Stimulated activated CD8-positive, alpha-beta memory T cell treated with anti-CD3 and anti-CD28 coated beads, Interleukin-2, amount 100 ng/mL, for 48 hours (primary cell): ENCODE measurements at places on chromosomes 7 and 10.

GRCh38 chr7:105711726-105712402 lies 130.6 kb upstream of the EFCAB10 start:
- no peak for DNase-seq

DNA sequence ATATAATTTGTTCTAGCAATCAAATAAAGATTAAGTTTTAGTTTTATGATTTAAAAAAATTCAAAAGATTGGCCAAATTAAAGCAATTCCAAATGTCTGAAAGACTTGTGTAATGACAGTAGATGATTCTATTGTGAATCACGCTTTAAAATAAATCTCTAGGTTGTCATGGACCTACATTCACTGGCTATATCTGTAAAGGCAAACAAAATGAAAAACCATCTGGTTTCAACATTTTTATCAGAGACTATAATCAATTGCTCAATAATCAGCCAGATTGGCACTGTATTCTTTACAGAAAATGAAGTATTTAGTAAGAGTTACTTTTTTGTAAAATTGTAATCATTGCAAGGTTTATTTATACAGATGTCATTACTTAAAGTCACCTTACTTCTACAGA lies 60.7 kb downstream of the DGKB start:
- DNase-seq = no peak

GRCh38 chr10:484925-485661 lies 204.4 kb downstream of the DIP2C start:
- DNase-seq = no peak

DNA sequence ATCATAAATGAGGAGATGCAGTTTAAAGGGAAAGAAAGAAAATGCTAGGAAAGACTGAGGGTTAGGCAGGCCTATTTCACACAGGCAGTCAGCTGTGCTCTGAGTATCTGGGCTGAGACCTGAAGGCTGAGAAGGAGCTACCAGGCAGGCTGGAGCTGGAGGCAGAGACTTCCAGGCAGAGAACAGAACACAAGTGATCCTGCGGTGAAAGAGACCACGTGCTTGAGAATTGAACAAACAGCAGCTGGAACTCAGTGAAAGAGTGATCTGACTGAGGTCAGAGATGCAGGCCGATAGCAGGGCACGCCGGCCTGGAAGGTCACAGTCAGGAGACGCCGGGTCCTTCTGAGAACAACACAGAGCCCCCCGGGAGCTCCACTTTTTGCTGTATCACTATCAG lies 147.8 kb downstream of the ADAM12 start:
- no peak for DNase-seq

DNA sequence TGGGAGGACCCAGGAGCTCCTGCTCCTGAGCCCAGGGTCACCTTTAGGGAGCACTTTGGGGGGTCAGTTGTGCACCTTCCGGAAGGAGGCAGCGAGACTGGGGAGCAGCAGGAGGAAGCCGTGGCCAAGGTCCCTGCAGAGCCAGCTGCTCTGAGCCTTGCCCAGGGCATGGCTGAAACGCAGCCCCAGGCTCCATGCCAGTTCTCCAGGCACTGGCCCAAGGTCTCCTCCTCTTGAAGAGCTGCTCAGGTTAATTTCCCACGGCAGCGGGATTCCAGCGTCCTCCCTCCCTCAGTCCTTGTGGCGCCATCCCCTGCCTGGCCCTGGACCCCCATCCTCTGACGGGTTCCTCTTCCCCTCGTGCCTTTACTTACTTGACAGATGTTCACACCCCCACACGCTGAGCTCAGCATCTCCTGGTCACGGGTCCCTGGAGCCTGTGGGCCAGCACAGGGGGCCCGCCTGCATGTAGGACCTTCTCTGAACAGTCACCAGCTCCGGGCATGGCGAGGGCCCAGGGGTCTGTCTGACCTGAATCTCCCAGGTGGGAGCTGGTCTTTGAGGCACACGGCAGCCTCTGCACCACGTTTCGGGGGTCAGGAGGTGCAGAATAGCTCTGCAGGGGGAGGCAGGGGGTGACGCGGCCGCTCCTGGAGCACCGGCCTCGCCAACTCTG lies 16.7 kb upstream of the CFAP46 start:
- no peak for DNase-seq

GRCh38 chr10:47326927-47327330 lies 4.7 kb downstream of the GDF2 start:
- DNase-seq = no peak

DNA sequence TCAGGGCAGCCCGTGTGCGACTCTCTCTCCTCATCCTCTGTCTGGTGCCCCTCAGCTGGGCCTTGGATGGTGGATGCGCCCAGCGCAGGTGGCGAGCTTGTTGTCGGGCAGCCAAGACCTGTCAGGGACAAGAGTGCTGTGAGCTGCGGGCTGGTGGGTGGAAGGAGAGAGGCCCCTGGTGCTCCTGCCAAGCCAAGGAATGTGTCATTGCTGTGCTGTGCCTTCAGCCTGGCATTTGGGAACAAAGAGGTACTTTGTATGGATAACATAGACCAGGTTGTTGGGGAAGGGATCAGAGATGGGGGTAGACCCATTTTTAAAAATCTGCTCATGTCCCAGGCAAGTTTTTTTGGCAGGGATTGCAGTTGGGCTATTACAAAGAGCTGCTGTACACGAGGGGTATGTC lies 120.9 kb downstream of the PKD1L1 start:
- DNase-seq = no peak

DNA sequence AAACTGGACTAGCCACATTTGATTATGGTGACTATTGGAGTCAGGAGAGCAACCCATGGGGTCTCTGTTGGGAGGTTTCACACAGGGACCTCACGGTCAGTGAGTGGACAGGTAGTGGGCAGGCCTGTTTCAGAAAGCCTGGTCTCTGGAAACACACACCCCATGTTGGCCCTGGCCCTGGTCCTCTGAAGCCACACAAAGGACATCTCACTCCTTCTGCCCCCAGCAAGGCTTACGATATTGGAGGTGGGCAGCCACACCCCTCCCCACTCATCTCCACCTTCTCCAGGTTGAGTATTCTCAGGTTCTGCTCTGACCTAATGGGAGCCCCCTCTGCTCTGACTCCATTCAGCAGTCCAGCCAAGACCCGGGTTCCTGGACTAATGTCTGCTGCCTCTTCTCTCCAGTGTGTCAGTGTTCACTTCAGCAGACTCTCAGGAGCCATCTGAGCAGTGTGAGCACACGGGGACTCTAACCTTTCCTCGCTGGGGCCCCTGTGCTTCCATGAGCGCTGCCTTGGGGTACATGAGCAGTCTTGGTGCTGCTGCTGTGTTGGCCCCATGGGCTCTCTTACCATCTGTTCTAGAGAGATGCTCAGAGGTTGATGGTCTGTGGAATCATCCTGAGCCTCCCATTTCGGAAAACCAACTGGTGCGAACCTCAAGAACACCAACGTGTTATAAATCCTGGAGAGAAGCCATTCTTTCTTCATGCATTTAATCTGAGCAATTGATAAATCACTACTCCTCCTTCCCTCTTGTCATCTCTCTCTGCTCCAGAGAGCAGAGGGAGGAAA lies 748.6 kb downstream of the GRID1 start:
- no peak for DNase-seq

DNA sequence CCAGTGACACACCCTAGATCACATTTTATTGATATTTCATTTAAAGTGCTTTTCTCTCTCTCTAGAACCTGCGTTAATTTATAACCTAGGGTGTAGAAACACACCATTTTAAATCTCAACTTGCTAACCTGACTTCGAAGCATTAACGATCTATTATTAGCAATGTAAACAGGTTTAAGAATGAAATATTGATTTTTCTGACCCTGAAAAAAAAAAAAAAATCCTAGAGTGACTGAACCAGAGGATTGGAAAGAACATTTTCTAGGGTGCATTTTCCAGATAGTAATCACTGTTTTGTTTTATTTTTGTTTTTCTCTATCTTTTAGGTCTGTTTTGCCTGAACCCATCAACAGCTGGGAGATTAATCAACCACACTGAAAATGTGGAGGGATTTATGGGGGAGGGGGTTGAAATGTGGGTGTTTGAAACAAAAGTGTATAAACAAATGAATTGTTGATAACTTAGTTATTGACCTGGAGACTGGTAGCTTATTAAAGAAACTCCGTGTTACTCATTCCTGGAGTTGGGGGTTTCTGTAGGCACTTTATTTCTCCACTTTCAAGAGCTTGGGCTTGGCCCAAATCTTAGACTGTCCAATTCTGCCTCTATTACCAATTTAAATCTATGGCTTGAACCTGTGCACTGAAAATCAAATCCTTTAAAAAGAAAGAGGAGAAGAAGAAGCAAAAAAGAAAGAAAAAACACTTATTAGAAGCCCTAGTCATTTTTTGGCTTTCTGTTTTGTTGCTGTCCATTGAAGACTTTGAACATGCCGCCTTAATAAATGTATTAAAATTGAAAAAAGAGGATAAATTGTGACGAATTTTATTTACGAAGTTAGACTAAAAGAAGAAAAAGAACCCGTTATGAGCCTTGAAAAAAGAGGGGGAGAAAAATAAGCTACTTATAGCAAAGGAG lies 2.8 kb downstream of the HOXA2 start:
- no peak for DNase-seq

DNA sequence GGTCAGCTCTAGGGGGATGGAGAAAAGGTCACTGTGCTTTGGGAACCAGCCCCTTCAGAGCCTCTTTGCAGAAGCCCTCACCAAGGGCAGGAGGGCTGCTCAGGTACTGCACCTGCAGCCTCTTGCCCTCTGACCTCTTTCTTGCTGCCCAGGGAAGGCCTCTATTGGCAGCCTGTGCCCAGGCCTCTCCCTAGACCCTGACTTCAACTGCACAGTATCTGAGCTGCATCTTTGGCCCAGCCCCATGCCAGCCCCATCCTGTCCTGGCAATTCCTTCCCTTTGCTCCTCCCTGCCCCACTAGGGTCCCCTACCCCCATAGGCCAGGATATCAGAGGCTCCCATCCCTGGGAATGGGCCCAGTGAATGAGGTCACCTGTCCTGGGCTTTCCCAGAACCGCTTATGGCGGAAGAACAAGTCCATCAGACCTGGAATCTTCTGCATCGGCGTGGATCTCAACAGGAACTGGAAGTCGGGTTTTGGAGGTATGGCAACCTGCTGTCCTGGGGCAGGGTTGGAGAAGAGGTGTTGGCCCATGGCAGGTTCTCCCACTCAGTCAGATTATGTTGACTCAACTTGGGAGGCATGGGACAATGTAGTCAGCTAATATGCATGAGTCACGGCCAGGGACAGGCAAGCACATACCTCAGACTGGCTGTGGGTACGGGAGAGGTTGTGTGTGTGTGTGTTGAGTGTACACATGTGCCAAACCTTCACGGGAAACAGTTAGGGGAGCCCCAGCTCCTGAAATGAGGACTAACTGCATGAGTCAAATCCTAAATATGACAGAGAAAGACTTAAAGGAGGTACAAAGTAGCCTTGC lies 17.1 kb upstream of the CPA1 start:
- peak; percentile 34 for DNase-seq

DNA sequence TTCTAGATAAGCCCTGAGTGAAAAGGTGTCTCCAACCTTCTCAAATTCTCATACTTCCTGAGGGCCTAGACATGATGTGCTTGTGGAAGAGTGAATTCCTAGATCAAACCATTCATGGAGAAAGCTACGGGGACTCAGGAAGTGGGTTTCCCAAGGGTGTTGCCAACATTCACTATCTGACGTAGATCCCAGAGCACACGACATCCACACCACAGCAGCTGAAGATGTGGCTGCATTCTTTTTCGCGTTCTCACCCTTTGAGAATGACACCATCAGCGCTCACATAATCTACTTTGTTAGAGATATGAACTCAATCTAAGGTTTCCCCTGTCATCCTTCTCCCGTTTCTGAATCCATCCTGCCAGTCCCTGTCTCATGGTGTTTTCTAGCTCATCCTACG lies 290.8 kb downstream of the DNAJB6 start:
- no peak for DNase-seq

- no peak for DNase-seq
These were observed 30.7 kb downstream of the GHRHR start for GRCh38 chr7:30994206-30995100.

GRCh38 chr7:89994483-89994882 lies 159.8 kb upstream of the STEAP1 start:
- no peak for DNase-seq

GRCh38 chr7:100896732-100897608 lies 1.3 kb upstream of the ACHE start:
- DNase-seq = peak; percentile 53

DNA sequence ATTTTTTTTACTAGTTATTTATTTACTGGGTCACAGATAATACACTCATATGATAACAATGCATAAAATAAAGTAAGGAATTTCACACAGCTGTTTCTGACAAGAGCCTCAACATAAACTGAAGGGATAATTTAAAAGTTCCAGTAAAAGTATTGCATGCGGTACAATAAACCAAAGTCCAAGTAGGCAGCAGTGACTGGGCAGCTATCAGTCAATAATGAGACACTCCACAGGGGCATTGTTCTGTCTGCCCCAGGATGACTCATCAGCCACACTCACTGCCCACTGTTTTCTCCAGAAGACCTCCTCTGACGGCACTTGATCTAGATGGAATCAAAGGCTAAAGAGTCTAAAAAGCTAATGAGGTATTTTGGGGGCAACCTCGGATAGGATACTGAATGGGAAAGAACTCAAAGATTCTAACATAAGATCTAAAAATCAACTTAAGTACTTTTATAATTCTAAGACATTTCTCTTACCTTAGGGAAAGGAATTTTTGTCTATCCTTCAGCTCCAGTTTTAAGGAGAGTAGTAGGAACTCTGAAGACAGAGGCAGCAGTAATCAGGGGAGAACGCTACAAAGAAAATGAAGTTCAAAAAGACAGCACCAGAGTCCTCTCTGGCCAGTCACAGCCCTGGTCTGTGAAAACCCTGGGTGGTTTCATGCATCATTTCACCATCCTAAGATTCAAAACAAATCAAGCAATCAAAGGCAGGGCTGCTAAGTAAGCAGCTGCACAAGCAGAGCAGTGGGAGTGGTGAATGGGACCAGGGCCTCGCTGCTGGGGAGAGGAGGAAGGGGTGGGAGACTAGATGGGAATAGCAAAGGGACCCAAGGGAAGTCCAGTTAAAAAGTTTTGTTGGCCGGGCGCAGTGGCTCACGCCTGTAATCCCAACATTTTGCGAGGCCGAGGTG lies 175.1 kb downstream of the AVL9 start:
- DNase-seq = no peak

GRCh38 chr10:560314-560992 lies 129.0 kb downstream of the DIP2C start:
- no peak for DNase-seq

GRCh38 chr10:13231190-13231589 lies 3.0 kb downstream of the UCMA start:
- DNase-seq = no peak

GRCh38 chr7:45606050-45606449 lies 31.9 kb downstream of the ADCY1 start:
- no peak for DNase-seq
